ENCODE measurements at places on chromosomes 1 and 21.

- DNase-seq: no peak
Observed at GRCh38 chr1:20654104-20654690, 7.0 kb downstream of the DDOST start.

DNA sequence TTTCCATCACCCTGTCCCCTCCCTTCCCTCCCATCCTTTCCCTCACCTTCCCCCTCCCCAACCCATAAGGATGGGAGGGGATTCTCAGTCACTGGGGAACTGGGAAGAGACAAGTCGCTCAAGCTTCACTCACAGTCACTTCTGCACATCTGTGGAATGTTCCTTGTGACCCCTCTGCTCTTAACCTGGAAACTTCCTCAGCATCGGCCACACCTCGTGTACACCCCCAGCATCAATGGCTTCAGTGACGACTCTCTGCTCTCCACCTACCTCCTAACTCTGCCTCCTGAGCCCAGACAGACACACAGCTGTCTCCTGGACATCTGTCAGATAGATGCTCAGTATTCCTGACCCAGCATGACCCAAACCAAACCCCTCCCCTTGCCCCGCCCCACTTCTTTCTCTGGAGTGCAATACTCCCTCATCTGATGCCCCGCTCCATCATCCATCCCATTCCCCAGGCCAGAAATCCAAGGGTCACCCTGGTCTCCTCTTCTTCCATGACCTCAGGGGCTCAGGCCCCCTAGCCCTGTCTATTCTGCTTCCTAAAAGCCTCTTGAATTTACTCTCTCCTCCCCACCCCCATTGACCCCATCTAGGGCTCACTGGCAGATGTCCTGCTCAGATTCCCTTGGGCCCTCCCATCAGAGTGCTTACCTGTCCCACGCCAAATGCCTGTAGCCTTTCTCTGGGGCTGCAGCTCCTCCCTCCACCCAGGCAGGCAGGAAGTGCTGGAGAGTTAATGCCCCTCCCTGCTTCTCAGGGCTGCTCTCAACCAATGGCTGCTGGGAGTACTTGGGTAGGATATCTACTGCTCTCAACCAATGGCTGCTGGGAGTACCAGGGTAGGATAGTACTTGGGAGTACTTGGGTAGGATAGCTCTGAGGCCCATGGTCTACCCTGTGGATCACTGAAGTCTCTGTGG is 83.1 kb upstream of the CSF3R start:
- no peak for DNase-seq

DNA sequence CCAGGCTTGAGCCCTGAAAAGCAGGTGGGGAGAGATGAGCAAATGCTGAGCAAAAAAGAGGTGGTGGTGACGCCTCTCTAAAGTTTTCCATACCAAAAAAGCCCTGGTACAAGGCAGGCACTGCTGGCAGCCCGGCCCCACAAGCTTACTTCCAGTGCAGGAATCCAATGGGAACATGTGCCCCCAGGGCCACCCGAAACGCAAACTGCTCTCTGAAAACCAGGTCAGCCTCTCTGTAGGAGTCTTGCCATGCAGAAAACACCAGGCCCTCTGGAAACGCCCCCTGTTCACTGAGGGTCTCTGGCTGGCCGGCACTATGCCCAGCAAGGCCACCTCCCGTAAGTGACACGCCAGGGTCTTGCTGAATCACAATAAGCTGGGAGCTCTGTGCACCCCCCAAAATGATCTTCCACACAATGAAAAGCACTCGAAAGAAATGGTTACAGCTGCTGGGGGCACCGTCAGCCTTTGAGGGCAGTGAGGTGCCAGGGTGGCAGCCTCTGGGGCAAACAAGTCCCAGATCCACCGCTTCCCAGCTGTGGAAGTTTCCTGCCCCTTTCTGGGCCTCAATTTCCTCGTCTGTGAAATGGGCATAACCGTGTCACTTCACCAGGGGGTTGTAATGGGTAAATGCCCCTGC is 170.5 kb downstream of the TOMM20 start:
- no peak for DNase-seq

- no peak for DNase-seq
Observed at GRCh38 chr1:43434256-43434655, 19.5 kb downstream of the HYI start.

- no peak for DNase-seq
Observed at GRCh38 chr21:44421901-44422840, 33.1 kb upstream of the LRRC3 start.
